T-cell (primary cell): ENCODE measurements at places on chromosomes 4 and X. TPM values are rescaled to one million over a fixed set of nuclear protein-coding genes. Genes with fewer than 3 reads are reported as not detected.

SSX2 gene
- total RNA-seq, result not detected

DNA sequence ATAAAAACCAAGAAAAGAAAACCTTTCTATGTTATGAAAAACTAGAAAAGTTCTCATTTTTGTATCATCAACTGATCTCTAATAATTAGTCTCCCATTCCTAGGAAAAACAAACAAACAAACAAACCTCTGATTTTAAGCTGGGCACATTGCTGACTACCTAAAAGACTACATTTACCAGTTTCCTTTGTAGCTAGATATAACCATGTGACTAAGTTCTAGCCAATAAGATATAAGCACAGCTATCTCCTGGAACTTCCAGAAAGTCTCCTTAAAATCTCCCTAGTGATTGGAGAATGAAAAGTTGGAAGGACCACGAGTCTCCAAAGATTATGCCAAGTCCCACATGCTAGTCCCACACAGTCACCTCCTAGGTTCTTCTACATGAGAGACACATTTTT is 108.9 kb downstream of the NR3C2 start:
- H3K27ac ChIP-seq, result no peak overlapping the region
- no peaks in the 10 kb centered on the region for H3K36me3 ChIP-seq
- no peaks in the 10 kb centered on the region for H3K27me3 ChIP-seq
- H3K4me3 ChIP-seq, result no peak overlapping the region
- DNase-seq, result no peak
- no peaks in the 10 kb centered on the region for H3K4me1 ChIP-seq

BCORL1 gene
- total RNA-seq, result 8.7 TPM

FAM9B gene
- not detected for total RNA-seq

CXCL6 gene
- total RNA-seq, result not detected

GRCh38 chrX:128460835-128461234 is 408.6 kb upstream of the ACTRT1 start:
- no peak for DNase-seq
- H3K27ac ChIP-seq, result no peak overlapping the region
- no peaks in the 10 kb centered on the region for H3K36me3 ChIP-seq

DNA sequence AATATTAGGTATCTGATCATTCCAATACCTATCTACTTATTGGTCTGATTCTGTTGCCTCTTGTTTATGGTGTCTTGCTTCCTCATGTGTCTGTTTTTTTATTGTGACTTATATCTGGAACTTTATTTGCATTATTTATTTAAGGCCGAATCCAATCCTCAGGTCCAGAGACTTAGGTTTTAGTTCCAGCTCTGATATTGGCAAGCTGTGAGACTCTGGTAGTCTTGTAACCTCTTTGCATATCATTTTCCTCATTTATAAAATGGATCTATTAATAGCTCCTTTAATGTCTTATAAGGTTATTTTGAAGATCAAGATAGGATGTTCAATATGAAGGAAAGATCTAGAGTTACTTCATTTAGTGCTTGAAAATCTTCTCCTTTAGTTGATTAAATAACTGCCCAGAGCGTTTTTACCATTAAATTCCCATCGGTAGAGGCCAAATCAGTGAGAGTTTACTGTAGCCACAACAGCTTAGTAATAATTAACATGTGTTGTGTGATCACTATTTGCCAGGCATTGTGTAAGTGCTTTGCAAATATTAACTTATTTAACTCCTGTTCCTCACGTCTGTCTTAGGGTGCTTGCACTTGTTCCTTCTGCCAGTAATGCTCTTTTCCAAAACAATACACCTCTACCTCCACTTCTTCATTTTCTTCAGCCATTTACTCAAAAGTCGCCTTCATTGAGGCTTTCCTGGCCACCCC is 82.2 kb downstream of the CC2D2A start:
- DNase-seq, result no peak
- no peak overlapping the region for H3K27ac ChIP-seq
- no peaks in the 10 kb centered on the region for H3K27me3 ChIP-seq
- no peak overlapping the region for H3K4me3 ChIP-seq
- H3K4me1 ChIP-seq, result peaks cover 2% of the 10 kb centered on the region

DNA sequence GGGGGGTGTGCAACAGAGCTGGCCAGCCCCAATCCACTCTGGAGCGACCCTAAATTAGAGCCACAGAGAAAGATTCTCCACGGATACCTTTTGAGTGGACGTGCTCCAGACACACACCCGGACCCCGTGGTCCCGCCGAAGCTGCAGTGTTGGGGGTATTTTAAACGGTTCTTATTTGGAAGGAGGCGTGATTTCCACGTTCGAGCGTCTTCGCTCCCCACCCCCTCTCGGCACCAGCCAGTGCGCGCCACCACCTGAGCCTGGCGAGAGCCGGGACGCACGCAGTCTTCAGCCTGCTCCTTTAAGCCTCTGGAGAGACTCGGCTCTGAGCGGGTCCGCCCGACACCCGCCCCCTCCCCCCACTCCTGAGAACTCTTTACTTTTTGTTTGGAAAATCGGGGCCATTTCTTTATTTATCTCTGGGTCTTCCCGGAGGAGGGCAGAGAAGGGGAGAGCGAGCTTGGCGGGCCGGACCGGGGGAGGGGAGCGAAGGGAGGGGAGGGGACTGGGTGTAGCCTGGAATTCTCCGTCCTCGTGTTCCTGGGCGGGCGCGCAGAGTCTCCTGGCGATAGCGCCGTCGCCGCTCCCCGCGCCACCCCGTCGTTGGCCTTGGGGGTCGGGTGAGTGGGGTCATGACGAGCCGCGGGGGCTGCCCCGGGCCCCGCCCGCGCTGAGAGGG is 668 bp upstream of the PTCHD1 start:
- H3K27me3 ChIP-seq, result peaks cover 32% of the 10 kb centered on the region
- H3K4me1 ChIP-seq, result peaks cover 4% of the 10 kb centered on the region
- no peak for DNase-seq
- peak overlapping the region; percentile 52 for H3K4me3 ChIP-seq
- no peak overlapping the region for H3K27ac ChIP-seq

DNA sequence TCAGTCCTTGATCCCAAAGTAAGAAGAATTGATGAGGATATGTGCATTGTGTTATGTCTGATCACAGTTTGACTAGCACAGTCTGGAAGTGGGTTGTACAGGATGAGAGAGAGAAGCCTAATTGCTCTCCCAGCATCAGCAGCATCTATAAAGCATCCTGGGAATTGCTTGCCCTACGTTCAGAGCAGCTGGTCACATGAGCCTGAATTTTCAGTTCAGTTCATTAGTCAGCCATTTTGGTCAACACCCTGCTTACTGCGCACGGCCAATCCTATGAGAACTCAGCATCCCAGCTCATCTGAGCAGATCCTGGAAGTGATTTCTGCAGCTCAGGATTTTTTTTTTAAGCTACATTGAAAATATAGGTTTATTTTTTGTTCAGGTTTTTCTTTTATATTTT is at the start of gene RUFY3:
RUFY3 (plus strand) TSS at position 218 of the 400 bp plus-strand sequence. CDS start 610 bp downstream, outside the sequence.
- H3K27ac ChIP-seq, result no peak within 1 kb of the TSS
- no peak within 1 kb of the TSS for H3K4me3 ChIP-seq
- no peaks in the 10 kb centered on the region for H3K36me3 ChIP-seq
- no peak for DNase-seq
- H3K4me1 ChIP-seq, result peaks cover 11% of the 10 kb centered on the region

DNA sequence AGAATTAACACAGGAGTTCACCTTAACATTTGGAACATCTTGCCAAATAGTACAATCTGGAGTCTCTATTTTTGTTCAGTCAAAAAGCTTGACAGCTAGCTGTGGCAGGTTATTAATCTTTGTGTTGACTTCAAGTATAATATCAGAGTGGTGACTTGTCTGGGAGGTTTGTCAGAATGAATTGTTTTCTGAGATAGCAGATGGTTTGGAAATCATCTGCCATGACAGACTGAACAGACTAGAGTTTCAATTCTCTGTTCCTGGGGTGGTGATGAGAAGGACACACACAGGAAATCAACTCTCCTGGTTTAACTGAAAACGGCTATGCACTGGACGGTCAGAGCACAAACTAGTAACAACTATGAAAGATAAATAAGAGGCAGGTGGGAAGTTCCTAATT is 203.3 kb upstream of the EMCN start:
- no peak overlapping the region for H3K27ac ChIP-seq
- H3K4me3 ChIP-seq, result no peak overlapping the region
- no peak for DNase-seq
- H3K36me3 ChIP-seq, result no peaks in the 10 kb centered on the region

GRCh38 chr4:152696764-152697261 is 17.0 kb upstream of the TMEM154 start:
- no peaks in the 10 kb centered on the region for H3K4me1 ChIP-seq
- H3K36me3 ChIP-seq, result no peaks in the 10 kb centered on the region
- H3K27ac ChIP-seq, result no peak overlapping the region
- no peak overlapping the region for H3K4me3 ChIP-seq
- no peaks in the 10 kb centered on the region for H3K27me3 ChIP-seq
- peak; percentile 38 for DNase-seq

GRCh38 chr4:132513491-132513890 is 635.6 kb upstream of the PCDH10 start:
- H3K27me3 ChIP-seq, result no peaks in the 10 kb centered on the region
- no peaks in the 10 kb centered on the region for H3K4me1 ChIP-seq
- H3K36me3 ChIP-seq, result no peaks in the 10 kb centered on the region
- H3K4me3 ChIP-seq, result no peak overlapping the region
- no peak overlapping the region for H3K27ac ChIP-seq

DNA sequence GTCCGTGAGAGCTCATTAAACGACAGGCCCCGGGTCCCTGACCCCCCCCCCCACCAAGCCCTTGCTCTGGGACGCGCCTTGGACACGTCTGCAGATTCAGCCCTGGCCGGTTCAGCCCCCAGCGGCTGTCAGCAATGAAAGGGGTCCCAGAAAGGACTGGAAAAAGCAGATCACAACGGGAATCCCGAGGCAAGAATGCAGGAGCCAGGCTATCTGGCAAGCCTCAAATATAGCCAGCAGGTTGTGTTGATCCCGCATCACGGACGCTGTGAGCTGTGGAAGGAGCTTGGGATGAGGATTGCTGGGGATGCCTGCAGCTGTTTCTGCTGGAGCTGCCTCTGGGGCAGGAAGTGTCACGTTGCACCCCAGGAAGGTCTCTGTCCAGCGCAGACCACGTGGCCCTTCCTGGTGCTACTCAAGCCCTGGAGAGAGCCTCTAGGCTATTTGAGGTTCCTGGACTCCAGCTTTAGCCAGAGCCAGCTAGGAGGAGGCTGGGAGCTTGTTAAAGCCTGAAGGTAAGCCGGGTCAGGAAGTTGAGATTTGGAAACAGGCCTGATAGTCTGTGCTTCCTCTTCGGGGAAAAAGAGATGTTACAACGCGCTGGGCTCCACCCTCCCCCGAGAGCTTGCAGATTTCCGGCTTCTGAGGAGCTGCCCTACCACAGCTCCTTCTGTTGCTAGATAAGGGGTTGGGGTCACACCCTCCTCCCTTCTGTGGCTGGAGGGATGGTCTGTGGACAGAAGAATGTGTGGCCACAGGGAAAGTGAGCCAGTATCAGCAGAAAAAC is 19.3 kb upstream of the CSF2RA start:
- peak overlapping the region; percentile 74 for H3K27ac ChIP-seq
- H3K4me1 ChIP-seq, result peaks cover 14% of the 10 kb centered on the region
- peak overlapping the region; percentile 0 for H3K4me3 ChIP-seq

LRCH2 gene
- not detected for total RNA-seq

- no peaks in the 10 kb centered on the region for H3K36me3 ChIP-seq
- no peaks in the 10 kb centered on the region for H3K27me3 ChIP-seq
- H3K4me1 ChIP-seq, result no peaks in the 10 kb centered on the region
- DNase-seq, result no peak
- H3K4me3 ChIP-seq, result no peak overlapping the region
- H3K27ac ChIP-seq, result no peak overlapping the region
Observed at GRCh38 chrX:32443841-32444240, 767.5 kb downstream of the DMD start.
